H1 (cell line): ENCODE measurements at places on chromosomes 11 and 22. TPM values are rescaled to one million over a fixed set of nuclear protein-coding genes. Genes with fewer than 3 reads are reported as not detected.
A peak's percentile ranks its signal among the peaks of the same experiment; 100 is the strongest.

Gene CHRM1
- not detected in 2 replicates for total RNA-seq

Gene BEST1
- total RNA-seq = 0.22 and 0.23 TPM in 2 replicates

GRCh38 chr11:84526250-84526649 is 1100.9 kb downstream of the DLG2 start:
- DNase-seq = no peak

DNA sequence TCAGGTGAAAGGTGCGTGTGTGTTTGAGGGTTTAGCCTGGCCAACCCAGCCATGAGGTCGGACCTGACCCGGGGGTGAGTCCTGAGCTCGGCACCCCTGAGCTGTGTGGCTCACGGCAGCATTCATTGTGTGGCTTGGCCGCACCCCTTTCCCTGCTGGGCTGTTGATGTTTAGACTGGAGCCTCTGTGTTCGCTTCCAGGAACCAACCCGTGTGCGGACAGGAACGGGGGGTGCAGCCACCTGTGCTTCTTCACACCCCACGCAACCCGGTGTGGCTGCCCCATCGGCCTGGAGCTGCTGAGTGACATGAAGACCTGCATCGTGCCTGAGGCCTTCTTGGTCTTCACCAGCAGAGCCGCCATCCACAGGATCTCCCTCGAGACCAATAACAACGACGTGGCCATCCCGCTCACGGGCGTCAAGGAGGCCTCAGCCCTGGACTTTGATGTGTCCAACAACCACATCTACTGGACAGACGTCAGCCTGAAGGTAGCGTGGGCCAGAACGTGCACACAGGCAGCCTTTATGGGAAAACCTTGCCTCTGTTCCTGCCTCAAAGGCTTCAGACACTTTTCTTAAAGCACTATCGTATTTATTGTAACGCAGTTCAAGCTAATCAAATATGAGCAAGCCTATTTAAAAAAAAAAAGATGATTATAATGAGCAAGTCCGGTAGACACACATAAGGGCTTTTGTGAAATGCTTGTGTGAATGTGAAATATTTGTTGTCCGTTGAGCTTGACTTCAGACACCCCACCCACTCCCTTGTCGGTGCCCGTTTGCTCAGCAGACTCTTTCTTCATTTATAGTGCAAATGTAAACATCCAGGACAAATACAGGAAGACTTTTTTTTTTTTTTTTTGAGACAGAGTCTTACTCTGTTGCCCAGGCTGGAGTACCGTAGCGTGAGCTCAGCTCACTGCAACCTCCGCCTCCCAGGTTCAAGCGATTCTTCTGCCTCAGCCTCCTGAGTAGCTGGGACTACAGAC is 53.9 kb upstream of the PPP6R3 start:
- no peak for DNase-seq

- DNase-seq = peak; percentile 85
Measured at GRCh38 chr11:117597071-117597470, 199.9 kb downstream of the DSCAML1 start.

DNA sequence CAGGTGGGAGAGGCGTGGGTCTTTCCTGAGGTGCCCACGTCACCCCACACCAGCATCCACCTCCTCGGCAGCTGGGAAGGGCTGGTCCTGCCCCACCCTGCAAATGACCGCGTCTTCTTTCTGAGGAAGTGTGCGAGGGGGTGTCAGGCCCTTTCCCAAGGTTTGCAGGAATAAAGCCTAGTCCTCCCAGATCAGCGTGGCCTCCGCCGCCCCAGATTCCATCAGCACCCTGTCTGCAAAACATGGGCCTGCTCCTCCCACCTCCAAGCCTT is 14.4 kb upstream of the SLC39A13 start:
- no peak for DNase-seq
